H54 (cell line): ENCODE measurements at places on chromosomes 7 and 10.

GRCh38 chr10:91941426-91941825 lies 17.9 kb downstream of the BTAF1 start:
- DNase-seq, result no peak

DNA sequence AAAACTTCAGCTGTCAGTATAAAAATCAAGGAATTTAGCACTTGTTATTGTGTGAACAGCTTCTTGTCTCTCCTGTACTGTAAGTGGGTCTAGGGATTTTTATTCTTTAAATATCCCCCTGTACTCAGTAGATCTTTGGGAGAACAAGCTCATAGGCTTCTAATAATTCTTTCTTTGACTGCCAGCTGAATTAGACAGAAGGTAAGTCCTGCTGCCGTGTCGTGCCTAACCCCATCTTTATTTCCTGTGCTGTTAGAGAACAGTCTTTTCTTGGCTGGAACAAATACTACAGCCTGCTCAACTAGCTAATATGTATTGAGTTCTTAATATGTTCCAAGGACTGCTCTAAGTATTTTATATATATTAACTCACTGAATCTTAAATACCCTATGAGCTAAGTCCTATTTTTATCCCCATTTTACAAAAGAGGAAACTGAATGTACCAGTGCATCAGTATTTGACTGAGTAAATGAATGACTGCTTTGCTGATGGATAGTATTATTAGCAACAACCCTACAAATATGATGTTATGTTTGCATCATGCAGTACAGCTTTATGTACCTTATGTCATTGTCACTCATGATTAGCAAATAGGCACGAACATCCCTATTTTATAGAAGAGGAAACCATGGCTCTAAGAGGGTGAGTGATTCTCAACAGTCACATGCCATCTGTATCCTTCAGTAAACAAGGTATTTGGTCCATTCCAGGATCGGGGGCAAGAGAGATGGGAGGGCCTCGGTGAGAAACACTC lies 5.5 kb upstream of the DUSP5 start:
- DNase-seq, result no peak

GRCh38 chr10:12783293-12783692 lies 218.2 kb downstream of the CCDC3 start:
- no peak for DNase-seq

- no peak for DNase-seq
Measured at GRCh38 chr7:122831436-122831835, 54.8 kb downstream of the CADPS2 start.

DNA sequence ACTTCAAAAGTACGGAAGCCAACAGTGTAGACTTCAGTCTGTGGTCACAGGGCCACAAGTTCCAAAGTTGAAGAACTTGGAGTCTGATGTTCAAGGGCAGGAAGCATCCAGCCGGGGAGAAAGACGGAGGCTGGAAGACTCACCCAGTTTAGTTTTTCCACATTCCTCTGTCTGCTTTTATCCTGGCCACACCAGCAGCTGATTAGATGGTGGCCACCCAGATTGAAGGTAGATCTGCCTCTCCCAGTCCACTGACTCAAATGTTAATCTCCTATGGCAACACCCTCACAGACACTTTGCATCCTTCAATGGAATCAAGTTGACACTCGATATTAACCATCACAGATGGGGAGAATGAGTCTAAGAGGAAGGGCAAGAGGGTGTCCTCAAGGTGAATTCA lies 19.3 kb upstream of the FRMD4A start:
- no peak for DNase-seq
